ENCODE measurements at places on chromosomes 5 and 9. TPM values are rescaled to one million over a fixed set of nuclear protein-coding genes. Genes with fewer than 3 reads are reported as not detected.

The LCN15 gene
- not detected for total RNA-seq

The TPPP gene
- total RNA-seq = under 0.01 TPM

The MARCOL gene
- not detected for total RNA-seq

The SPAAR gene
- total RNA-seq = 4.5 TPM

The ERAP2 gene
- total RNA-seq = 77.3 TPM

The ENHO gene
- 0.29 TPM for total RNA-seq

The ZFP2 gene
- 0.33 TPM for total RNA-seq

The SLC36A2 gene
- not detected for total RNA-seq

The CARTPT gene
- not detected for total RNA-seq

The LCP2 gene
- total RNA-seq = not detected

The LIFR gene
- 75.7 TPM for total RNA-seq

The NMUR2 gene
- total RNA-seq = not detected

The MELK gene
- 12.1 TPM for total RNA-seq

The PROB1 gene
- 7.2 TPM for total RNA-seq

The IFNA21 gene
- total RNA-seq = not detected

The C5orf24 gene
- total RNA-seq = 74.5 TPM

The AGXT2 gene
- not detected for total RNA-seq

The GNAQ gene
- 54.2 TPM for total RNA-seq

The BAAT gene
- total RNA-seq = not detected

The TNC gene
- total RNA-seq = 2.7 TPM

The PTGDS gene
- total RNA-seq = not detected

The GNG10 gene
- 54.5 TPM for total RNA-seq

The FOXD4L4 gene
- total RNA-seq = 0.19 TPM

The LCN1 gene
- total RNA-seq = not detected

The GRM6 gene
- total RNA-seq = not detected

The GDF9 gene
- 0.33 TPM for total RNA-seq

The PCDHA8 gene
- not detected for total RNA-seq

The PHF24 gene
- not detected for total RNA-seq

The C5orf52 gene
- total RNA-seq = not detected

The DOK3 gene
- total RNA-seq = 3.3 TPM

The PCDHB7 gene
- 0.57 TPM for total RNA-seq

The STC2 gene
- total RNA-seq = 18.1 TPM

The BBLN gene
- 59.2 TPM for total RNA-seq

The PCDHB9 gene
- total RNA-seq = 0.65 TPM

The WNK2 gene
- not detected for total RNA-seq

The SPINK6 gene
- total RNA-seq = not detected

The SURF6 gene
- 11.1 TPM for total RNA-seq
